ENCODE measurements at places on chromosomes 7 and 10.

GRCh38 chr10:3336673-3337293 is 164.2 kb upstream of the PITRM1 start:
- no peak for DNase-seq

DNA sequence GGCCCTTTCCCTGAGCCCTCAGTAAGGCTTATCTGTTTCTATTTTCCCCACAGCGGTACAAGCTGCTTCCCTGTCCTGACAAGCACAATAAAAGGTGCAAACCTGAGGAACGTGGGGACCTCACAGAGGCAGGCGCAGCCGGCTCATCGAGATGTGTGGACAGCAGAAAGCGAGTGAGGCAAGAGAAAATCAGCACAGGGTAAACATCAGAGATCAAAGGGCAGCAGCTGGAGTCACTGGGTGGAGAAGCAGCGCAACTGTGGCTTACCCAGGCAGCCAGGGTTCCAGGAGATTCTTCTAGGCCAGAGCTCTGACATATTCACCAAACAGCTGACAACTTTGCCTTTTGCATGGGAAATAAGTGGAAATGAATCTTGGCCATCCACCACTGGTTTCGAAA is 212.6 kb downstream of the WDR11 start:
- DNase-seq: no peak

DNA sequence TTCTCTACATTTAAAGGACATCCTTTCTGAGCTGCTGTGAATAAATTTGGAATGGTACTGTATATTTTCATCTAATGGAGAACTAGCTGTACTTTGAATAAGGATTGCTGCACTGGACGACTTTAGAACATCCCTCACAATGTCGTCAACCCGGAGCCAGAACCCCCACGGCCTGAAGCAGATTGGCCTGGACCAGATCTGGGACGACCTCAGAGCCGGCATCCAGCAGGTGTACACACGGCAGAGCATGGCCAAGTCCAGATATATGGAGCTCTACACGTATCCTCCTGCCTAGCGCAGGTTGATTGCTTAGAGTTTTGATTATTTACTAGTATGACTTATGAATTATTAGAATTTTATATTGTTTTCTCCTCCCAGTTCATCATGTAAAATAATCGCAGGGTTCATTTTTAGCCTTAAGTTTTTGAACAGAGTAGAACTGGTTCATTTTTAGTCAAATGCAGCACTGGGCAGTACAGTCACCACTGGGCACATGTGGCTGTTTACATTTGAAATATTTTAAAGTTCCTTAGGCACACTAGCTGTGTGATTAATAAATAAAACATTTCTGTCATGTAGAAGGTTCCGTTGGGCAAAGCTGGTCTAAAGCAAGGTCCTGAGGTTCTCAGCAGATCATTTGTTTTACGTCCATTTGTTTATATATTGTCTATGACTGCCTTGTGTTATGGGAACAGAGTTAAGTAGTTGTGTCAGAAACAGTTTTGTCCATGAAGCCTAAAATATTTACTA is 31.5 kb downstream of the CUL1 start:
- no peak for DNase-seq

DNA sequence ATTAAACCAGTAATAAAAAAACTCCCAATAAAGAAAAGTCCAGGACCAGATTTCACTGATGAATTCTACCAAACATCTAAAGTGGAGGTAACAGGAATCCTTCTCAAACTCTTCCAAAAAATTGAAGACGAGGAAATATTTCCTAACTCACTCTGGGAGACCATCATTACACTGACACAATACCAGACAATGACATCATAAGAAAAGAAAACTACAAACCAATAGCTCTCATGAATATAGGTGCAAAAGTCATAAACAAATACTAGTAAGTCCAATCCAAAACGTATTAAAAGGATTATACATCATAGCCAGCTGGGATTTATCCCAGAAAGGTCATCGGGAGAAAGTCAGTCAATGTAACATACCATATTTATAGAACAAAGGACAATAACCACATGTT is 94.0 kb upstream of the RAB18 start:
- DNase-seq: no peak

DNA sequence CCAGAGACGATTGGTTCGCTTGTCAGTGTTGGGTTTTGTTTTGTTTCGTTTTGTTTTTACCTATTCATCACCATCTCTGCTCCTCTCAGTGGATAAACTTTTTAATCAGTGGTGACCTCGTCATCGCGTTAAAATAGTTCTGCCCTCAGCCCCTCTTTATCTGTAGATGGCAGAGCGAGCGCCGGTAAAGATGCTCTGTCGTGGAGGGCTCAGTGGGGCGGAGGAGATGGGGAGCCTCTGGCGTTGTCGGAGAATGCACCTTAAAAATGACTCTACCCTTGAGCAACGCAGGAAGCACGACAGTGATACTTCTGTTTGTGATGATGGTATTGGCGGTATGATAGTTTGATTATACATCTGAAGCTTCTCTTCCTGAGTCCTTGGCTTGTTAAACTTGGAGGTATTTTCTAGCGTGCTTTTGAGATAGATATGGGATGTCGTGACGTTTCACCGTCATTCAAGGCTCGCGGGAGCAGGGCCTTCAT is 554 bp downstream of the CSGALNACT2 start:
- DNase-seq: no peak

GRCh38 chr10:10647331-10647730 is 370.3 kb upstream of the CELF2 start:
- DNase-seq: no peak

- no peak for DNase-seq
Observed at GRCh38 chr7:128408709-128409595, 830 bp downstream of the IMPDH1 start.

DNA sequence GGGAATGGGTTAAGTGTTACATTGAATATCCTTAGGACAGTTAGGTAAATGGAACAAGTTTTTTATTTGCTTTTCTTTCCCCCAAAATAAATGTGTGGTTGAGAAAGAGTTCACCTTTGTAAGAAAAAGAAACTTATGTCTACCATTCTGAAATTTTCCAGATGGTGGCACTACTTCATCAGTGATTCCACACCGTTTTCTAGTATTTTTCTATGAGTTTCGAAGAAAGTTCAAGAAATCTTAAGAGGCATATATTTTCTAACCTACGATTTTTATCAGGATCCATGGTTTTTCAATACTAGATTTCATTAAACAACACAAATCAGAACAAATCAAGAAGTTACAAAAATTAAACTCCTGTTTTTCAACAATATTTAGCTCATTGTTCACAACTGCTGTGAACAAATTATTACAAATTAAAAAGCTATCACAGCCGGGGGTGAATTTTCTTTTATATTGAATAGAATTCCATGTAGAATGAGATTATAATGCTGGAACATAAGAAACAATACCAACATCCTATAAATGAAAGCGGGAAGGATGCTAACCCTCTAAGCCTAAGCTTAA is 163.1 kb upstream of the NPVF start:
- no peak for DNase-seq

GRCh38 chr7:106022193-106022821 is 59.2 kb downstream of the CDHR3 start:
- DNase-seq: peak; percentile 82

DNA sequence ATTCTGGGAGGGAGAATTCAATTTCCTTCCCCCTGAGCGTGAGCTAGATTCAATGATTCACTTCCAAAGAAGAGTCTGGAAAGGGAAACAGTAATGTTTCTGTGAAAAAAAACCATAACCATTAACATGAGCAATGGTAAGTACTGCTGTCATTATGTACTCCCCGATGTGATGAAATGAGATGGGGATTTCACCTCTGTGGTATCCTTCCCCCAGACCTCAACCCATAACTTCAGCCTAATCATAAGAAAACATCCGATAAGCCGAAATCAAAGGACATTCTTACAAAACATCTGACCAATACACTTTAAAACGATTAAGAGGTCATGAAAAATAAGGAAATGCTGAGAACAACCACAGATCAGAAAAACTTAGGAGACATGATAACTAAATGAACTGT is 27.2 kb downstream of the EZH2 start:
- no peak for DNase-seq

- DNase-seq: no peak
Observed at GRCh38 chr10:83941189-83941588, 198.1 kb upstream of the GHITM start.

DNA sequence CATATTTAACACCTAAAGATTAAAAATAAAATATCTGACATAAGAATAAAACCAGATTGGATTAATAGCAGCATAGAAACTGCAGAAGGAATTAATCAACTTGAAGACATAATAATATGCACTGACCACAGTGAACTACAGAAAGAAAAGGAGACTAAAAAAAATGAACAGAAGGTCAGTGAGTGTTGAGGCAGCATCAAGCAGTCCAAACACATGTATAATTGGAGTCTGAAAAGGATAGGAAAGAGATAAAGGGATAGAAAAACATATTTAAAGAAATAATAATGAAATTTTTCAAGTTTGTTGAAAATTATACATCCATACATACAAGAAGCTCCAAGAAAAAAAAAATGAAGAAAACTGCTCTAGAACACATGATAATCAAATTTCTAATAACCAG is 756.2 kb downstream of the GATA3 start:
- no peak for DNase-seq

GRCh38 chr10:11539191-11539868 is 72.1 kb downstream of the USP6NL start:
- no peak for DNase-seq

DNA sequence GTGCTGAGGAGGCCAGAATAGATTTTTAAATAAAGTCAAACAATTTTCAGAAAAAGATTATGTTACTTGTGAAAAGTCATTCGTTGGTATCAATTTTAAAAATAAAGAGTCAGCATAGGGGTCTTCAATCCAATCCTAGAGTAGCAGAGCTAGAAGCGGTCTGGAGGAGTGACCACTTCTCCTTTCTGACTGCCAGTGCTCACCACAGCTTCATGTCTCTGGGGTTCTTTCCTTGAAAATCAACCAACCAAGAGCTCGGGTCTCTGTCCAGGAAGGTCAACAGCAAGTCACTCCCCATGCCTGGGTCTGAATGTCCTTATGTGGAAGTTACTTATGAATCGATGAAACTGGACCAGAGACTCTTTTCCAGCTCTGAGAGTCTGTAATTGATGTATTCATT is 14.3 kb downstream of the PTPRN2 start:
- DNase-seq: no peak

DNA sequence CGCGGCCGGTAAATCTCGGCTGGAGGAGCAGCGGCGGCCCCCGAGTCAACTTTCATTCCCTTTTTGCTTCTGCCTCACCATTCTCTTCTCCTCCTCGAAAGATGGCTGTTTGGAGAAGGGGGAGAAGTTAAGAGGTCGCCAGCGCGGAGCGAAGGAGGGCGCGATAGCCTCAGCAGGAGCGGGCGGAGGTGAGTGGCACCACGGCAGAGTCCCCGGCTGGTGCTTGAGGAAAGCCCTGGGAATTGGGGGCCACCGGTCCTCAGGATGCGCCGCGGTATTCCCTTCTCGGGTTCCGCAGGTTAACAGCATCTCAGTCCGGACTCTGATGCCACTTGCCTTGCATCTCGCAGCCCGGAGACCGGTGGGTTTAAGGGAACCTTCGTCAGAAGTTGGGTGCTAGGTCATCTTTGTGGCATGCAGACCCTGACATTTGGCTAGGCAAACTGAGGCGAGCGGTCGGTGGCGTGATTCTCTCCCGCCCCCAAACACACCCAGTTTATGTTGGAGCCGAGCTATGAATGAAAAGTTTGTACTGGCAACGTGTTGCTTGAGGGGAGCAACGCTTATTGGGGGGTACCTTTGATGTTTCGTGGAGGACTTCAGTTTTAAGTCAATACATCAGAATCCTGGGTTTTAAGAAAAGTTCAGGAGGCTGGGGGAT is 59.5 kb upstream of the PRPS1L1 start:
- DNase-seq: no peak

DNA sequence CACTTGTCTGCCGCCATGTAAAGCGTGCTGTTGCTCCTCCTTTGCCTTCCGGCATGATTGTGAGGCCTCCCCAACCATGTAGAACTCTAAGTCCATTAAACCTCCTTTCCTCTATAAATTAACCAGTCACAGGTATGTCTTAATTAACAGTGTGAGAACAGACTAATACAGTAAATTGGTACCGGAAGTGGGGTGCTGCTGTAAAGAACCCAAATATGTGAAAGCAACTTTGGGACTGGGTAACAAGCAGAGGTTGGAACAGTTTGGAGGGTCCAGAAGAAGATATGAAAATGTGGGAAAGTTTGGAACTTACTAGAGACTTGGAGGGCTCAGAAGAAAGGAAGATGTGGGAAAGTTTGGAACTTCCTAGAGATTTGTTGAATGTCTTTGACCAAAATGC is 106.8 kb upstream of the DIP2C start:
- no peak for DNase-seq

DNA sequence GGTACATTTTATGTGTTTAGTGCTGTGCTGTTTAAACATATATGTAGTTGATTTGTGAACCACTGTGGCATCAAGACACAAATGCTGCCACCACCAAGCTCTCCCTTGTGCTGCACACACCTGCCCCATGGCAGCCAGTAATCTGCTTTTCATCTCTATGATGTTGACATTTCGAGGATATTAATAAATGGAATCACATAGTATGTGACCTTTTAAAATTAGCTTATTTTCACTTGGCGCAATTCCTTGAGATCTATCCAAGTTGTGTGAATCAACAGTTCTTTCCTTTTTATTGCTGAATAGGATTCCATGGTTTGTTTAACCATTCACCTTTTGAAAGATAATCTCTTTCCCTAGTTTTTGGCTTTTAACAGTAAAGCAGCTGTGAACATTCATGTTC is 73.1 kb downstream of the BMPR1A start:
- no peak for DNase-seq

- no peak for DNase-seq
Observed at GRCh38 chr10:36416513-36416912, 708.9 kb upstream of the ANKRD30A start.

GRCh38 chr10:50577681-50578350 is 45.9 kb downstream of the SGMS1 start:
- DNase-seq: no peak

DNA sequence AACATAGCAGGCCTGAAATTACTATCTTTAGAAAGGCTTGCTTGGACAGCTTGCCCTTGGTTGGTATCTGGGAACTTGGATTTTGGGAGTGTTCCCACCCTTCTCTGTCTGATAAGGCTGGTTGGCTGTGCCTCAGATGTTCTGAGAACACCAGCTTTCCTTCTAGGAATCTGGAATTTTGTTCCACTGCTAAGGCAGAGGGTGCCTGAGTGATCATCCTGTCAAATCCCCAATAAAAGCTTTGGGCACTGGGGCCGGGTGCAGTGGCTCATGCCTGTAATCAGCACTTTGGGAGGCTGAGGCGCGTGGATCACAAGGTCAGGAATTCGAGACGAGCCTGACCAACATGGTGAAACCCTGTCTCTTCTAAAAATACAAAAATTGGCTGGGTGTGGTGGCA is 5.0 kb downstream of the TRUB1 start:
- no peak for DNase-seq

GRCh38 chr10:70131560-70131937 is 1.1 kb downstream of the AIFM2 start:
- no peak for DNase-seq

Data from central memory CD8-positive, alpha-beta T cell (primary cell).